ENCODE measurements at places on chromosomes 3 and 15.

DNA sequence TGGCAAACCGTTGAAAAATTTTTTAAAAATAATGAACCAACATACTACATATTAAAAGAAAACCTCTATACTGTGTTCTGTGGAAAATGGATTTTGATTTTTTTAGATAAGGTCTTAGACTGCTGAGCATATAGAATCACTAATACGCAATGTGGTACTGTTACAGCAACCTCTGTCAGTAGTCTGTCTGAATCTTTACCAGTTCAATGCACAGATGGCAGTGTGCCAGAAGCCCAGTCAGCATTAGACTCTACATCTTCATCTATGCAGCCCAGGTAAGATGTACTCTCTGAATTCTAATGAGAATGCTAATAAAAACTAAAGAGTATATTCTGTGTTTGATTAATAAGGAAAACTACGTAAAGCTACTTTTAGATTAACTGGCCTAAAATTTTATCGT, 31.3 kb upstream of the FAH start:
- DNase-seq, result no peak

- DNase-seq, result peak; percentile 72
Observed at GRCh38 chr15:83248151-83249029, 36.1 kb downstream of the BNC1 start.

- DNase-seq, result no peak
Observed at GRCh38 chr15:67784856-67785430, 40.4 kb upstream of the SKOR1 start.

DNA sequence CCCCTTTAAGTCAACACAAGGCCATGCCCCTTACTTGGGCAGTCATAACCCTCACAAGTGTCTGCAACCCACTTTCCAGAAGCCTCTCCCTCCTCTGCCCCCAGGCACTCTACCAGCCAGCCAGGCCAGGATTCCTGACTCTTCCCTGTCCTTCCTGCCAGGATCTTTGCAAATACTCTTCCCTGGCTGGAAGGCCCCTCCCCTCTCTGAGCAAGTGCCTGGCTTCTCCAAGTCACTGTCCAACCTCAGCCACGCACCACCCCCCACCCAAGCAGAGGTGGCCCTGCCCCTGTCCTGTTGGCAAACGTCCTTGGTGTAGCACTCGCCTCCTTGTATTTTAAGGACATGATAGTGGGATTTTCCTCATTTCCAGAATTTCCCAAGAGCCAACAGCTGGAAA, 54.7 kb upstream of the USP3 start:
- no peak for DNase-seq

- peak; percentile 22 for DNase-seq
Observed at GRCh38 chr15:65796610-65797078, 4.6 kb upstream of the DENND4A start.

DNA sequence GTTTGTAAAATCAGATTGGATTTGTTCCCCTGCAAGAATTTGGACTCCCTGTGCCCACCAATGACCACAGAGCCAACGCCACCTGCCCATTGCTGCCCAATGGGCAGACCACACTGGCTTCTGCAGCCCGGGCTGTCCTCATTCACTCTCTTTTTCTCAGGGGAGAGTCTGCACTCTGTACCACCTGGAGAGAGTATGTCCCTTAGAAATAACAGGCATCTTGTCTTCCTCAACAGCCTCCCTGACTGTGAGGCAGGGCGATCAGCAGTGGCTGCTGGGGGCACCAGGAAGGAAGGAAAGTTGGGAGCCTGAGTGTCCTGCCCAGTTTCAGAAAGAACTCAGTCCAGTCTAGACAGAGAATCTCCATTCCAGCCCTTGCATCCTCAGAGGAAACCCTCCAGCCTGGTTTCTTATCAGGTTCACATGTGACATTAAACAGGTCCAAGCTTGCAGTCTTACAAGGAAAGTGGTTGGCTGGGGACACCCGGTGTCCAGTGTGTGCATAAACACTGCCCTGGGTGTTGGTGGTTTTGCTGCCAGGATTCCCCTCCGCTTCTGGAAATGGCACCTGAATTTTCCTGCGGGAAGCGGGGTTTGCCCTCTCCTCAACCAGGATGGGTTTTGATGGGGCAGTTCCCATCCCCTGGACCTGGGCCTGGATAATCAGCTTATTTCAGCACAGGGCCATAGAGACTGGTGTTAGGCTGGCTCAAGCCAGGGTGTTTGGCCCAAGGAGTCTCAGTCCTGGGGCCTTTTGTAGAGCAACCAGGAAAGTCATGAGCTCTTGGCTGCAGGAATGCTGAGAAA, 37.2 kb downstream of the SSUH2 start:
- DNase-seq, result no peak

DNA sequence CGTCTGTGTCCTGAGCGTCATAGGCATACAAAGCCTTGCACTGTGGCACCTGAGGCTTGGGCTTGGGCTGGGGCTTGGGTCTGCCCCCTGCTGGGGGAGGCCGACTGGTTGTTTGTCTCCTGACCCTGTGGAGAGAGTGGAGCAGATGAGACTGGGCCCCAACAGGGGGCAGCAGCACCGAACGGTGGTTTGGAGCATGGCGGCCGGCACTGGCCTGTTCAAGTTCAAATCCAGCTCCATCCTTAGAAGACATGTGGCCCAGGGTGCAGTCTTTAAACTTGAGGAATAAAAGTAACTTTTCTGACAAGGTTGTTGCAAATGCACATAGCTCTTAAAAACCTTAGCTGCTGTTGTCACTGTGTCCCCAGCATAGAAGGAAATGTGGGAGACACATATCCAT, 33.3 kb downstream of the CCNB2 start:
- no peak for DNase-seq

DNA sequence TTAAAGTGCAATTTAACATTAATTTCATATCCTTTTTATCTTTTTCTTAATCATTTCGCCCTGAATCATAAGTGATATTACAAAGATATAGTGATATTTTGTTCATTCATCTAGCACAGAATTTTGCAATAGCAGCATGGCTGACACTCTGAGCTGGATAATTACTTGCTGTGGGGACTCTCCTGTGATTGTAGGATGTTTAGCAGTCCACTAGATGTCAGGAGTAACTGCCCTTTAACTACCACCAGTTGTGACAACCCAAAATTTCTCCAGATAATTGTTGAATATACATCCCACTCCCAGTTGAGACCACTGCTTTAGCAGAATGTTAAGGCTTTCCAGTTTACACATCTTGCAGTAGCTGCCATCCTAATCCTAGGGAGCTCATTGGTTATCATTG, 196.8 kb upstream of the MBNL1 start:
- DNase-seq, result no peak

DNA sequence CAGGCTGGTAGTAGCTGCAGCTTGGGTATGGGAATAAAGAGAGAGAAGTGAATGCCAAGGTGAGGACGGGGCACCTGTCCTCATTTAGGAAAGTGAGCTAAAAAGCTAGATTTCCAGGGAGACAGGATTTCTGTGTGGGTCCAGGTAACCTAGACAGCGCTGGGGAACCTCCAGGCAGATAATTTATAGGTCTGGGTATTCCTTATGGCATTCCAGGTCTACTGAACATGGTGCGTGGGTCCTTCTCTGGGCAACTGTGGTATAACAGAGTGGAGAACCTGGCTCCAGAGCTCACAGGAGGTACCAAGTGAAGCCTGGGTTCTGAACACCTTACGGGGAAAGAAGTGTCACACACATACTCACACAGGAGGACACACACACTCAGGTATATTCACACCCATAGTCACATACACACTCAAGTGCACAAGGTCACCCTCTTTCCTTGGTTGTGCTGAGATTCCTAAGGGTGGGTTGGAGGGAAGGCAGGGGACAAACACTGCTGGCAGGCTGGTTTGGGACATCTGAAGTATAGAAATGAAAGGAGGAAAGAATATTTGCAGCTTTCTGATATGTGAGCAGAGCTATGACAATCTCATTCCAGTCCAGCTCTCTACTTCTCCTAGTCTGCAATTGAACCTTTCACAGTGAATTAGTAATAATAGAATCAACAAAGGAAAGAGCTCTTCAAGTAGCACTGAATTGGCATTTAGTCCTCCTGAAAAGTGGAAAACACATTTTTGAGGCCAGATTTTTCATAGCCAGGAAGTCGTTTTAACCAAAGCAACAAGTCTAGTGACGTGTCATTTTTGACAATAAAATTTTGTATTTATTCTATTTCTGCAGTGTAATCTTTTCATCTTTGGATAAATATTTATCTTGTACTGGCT, 37.4 kb upstream of the ITGA11 start:
- no peak for DNase-seq

- DNase-seq, result no peak
Observed at GRCh38 chr3:57877116-57877515, 121.0 kb downstream of the SLMAP start.

- DNase-seq, result no peak
Observed at GRCh38 chr15:101504866-101505609, 15.5 kb upstream of the PCSK6 start.

GRCh38 chr15:62209322-62209721, 44.2 kb upstream of the C2CD4B start:
- no peak for DNase-seq

GRCh38 chr3:196609805-196610515, 29.5 kb upstream of the NRROS start:
- DNase-seq, result no peak

DNA sequence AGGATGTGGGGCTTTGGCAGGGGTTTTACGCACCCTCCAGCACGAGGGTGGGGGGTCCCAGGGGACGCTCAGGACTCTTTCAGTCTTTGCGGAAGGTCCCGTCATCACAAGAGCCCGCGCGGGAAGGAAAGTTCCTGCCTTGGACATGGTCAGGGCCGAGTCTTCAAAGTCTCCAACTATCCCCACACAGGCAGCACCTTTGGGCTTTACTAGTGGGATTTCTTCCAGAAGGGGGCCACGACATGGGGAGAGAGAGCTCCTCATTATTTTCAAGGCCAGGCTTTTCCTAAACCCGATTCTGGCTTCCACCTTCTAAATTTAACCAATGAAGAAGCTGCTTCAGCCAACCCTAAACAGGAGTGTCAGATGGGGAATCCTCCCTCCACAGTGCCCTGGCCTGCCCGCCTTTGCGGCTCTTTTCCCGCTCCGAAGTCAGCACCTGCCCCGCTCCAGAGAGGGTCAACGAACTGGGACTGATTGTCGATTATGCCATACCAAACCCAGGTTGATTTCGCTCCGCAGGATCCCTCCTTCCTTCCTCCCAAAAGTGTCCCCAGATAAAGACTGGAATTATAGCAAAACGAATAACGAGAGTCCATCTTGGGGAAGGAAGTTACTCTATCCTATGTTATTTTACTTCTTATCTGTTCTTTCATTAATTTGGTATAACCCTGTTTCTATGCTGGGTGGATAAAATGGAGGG, 11.0 kb downstream of the SHOX2 start:
- DNase-seq, result no peak

DNA sequence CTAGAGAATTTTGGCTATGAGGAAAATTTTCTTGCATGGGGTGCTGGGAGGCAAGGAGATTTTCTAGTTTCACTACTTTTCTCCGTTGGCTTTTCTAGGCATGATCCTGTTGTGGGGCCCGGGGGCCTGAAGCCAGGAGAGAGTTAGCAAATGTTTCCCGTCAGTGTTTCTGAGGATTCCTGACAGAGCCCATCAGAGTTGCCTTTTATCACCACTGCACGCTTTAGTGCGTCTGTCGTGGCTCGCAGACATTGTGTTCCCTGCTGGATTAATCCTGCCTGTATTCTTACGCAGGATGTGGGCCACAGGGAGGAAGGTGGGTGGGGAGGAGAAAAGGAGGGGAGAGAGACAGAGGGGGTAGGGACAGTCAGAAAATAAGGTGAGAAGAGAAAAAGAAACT, 18.1 kb upstream of the BOC start:
- no peak for DNase-seq

DNA sequence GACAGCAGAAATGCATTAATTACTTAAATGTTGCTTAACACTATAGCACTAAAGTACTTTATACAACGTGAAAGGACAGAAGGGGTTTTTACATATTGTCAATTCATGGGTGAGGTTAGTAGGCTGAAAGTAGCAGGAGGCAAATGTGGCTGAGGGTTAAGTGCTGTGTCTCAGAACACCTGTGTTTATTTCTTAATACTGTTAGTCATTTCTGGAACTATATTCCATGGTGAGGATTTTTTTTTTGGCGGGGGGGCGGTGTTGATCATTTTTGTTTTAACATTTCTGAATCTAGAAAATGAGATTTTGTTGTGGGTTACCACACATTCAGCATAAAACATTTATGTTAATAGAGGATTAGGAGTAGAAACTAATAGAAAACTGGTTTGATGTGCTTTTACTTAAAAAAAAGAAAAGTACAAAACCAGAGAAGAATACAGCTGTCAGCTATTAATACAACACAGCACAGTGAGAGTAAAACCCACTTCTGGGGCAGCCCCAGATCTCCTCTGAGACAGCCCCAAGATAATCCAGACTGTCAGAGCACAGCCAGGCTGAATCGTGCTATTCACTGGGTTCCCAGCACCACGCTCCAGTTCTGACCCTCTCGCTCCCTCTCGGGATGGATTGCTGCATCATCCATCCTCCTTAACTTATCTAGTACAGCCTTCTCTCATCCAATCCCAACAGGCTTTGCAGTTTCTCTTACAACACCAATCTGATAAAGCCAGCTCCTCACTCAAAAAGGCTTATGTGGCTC, 307.7 kb downstream of the TUSC7 start:
- DNase-seq, result no peak

DNA sequence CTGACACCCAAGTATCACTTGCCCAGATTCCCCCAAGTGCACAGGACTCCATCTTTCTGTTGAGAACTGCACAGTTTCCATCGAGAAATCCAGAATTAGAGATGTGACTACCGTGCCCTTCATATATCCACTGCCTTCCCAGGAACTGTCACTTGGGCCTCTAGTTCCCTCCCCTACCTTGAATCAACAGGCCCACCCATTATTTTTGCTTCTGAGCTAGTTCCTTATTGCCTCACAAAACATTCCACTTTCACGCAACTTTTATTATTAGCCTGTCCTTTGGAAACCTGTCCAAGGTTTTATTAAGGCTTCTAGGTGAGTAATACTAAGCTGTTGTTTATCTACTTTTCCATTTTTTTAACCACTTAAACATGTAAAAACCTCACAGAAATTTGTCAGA, 17.1 kb upstream of the SLC30A4 start:
- DNase-seq, result no peak

- DNase-seq, result no peak
Observed at GRCh38 chr15:78175330-78175729, 26.2 kb downstream of the IDH3A start.

DNA sequence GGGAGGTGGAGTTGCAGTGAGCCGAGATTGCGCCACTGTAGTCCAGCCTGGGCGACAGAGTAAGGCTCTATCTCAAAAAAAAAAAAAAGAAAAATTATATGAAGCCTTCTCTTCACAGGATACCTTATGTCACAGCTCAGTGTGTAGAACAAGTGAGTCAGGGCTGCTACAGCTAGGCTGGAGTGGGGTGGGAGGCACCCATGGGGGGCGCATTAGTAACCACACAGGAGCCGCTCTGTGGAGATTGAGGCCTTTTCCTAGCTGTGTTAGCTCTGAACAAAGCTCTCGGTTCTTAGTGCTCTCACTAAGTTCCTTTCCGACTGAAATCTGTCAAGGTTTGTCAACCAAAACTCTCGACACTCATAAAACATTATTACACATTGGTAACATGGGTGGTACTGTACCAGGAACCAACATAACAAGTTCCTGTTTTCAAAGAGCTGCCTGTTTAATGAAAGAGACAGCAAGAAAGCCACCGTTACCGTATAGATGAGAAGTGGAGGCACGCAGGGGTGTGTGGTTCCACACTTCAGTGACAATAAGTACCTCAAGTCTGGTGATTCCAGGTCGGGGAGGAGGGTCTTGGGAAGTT, 4.5 kb downstream of the LRRC31 start:
- DNase-seq, result no peak
